Muscle of back (tissue), 13 donors: ENCODE measurements at places on chromosomes 4 and X.

DNA sequence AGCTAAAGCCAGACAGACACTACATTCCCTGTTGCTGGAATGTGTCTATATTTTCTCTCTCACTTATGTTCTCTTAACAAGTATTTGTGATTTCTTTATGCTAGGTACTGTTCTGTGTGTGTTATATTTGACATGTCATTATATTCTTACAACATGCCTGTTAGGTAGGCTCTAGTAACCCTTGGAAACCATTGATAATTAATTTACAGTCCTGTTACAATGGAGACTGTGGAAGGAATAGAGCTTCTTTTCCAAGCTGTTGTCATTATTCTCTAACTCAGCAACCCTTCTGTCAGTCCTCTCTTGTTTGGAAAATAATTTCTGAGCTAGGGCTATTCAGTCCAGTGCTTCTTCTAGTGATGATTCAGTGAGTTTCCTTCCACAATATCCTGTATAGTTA lies 419.1 kb upstream of the BOD1L1 start:
- DNase-seq = no peak

DNA sequence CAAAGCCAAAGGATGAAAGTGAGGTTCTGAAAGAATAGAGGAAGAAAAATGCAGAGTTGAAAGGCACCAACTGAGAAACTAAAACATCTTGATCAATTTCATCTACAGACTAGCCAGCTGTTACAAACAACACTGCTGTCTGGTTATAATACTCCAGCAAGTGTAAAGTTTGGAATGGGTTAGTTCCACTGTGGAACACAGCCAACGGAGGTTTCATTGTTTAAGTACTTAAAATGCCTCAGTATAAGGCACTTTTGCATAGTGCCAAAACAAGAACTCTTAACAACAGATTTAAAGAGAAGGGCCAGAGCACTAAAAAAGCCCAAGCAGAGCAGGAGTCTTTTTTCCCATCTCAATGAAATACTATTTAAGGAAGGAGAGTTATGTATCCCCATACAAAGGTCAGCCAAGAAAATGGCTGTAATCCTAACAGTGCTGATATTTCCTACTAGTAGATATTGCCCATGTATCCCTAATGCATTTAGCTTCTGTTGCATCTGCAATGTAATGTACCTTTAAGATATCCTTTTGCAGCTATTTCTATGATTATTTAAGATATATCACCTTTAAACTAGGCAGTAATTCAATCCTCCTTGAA lies 16.5 kb downstream of the ACSL4 start:
- no peak for DNase-seq

DNA sequence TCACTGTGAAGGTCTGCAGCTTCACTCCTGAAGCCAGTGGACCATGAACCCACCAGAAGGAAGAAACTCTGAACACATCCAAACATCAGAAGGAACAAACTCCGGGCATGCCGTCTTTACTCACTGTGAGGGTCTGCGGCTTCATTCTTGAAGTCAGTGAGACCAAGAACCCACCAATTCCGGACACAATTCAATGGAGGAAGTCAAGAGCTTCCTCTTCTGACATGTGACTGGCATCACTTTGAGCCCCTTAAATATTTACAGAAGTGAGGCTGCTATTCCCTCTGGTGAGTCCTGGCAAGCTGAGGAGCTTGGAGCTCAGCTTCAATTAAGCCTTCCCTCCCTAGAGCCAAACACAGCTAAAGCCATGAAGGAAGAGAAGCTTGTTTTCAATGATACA lies 103.5 kb upstream of the SRD5A3 start:
- no peak for DNase-seq

- no peak for DNase-seq
Measured at GRCh38 chrX:17656035-17656418, 81.3 kb upstream of the SCML1 start.

- DNase-seq = no peak
Measured at GRCh38 chr4:38210396-38211114, 250.4 kb downstream of the PTTG2 start.
